Activated CD4-positive, alpha-beta T cell treated with anti-CD3 and anti-CD28 coated beads, Interleukin-2, amount 50 U/mL, for 4 hours (primary cell): ENCODE measurements at places on chromosomes 6 and 20.

- no peak for DNase-seq
These were observed 45.2 kb downstream of the RSPH3 start for GRCh38 chr6:158954753-158955152.

DNA sequence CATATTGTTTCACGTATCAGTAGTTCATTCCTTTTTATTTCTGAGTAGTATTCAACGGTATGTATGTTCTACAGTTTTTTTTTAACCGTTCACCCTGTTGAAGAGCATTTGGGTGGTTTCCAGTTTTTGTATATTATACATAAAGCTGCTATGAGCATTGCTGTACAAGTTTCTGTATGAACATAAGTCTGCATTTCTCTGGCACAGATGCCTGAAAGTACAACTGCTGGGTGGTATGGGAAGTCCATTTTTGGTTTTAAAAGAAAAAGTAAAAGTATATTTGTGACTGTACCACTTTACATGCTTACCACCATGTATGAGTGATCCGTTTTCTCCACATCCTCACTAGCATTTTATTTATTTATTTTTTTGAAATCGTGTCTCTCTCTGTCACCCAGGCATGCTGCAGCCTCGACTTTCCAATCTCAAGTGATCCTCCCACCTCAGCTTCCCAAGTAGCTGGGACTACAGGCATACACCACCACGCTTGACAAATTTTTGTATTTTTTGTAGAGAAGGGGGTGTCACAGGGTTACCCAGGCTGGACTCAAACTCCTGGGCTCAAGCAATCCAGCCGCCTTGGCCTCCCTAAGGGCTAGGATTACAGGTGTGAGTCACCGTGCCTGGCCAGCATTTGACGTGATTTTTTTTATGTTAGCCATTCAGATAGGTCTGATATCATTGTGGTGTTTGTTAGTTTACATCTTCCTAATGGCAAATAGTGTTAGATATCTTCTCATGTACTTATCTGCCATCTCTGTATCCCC is 11.0 kb upstream of the SIM1 start:
- DNase-seq: no peak

DNA sequence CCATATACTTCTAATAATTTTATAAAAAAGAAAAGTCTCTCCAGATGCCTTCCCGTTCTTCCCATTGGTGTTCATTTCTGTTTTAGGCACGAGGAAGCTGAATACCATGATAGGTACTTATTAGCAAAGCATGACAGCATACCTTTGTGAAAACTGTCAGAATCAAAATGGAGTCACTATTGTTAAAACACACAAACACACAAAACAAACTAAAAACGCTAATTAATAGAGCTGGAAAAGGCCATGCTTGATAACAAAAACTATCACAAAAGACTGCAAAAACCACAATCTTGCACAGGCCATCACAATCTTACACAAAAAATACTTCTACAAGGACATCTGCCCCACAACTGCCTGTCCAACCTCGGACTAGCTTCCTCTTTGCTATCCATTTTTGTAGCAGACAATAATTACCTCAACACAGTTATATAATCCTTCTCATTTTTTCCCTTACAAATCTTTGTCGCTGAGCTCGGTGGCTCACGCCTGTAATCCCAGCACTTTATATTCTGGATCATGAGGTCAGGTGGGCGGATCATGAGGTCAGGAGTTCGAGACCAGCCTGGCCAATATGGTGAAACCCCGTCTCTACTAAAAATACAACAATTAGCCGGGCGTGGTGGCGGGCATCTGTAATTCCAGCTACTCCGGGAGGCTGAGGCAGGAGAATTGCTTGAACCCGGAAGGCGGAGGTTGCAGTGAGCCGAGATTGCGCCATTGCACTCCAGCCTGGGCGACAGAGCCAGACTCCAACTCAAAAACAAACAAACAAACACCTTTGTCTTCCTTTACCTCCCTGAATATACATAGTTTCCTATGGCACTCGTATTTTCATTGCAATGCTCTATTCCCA is 3.2 kb upstream of the ABT1 start:
- DNase-seq: no peak

- DNase-seq: no peak
These were observed at the start of gene FGD2 for GRCh38 chr6:37005061-37005810. FGD2 (plus strand) TSS chr6:37005655; CDS start chr6:37005818, 163 bp downstream.

DNA sequence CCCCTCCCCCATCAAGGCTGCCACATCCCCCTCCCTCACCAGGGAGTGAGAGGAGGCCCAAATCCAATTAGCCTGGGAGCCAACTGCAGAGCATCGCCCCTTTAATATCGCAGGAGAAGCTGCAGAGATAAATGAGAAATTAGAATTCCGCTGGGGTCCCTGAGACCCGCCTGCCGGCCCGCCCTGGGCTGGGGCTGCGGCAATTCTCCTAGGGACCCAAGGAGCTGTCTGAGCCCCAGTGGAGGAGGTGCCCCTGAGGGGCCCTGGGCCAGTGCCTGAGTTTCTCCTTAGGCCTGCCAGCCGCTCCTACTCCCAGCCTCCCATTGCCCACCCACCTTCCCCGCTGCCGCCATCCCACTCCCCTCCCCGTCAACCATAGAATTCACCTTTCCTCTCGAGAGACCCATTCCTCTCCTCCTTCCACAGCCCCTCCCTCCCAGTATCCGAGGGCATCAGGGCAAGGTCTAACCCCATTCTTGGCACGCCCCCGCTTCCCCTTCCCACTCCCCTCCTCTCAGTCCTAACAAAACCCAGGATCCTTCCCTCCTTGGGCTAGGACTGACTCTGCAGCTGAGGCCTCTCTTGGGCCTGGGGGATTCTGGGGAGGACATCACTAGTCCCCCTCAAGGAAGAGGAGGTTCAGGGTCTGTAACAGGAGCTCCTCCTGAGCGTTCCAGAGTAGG is 20.0 kb upstream of the CDH22 start:
- DNase-seq: no peak

GRCh38 chr20:34574426-34574825 is 15.9 kb downstream of the MAP1LC3A start:
- DNase-seq: no peak

DNA sequence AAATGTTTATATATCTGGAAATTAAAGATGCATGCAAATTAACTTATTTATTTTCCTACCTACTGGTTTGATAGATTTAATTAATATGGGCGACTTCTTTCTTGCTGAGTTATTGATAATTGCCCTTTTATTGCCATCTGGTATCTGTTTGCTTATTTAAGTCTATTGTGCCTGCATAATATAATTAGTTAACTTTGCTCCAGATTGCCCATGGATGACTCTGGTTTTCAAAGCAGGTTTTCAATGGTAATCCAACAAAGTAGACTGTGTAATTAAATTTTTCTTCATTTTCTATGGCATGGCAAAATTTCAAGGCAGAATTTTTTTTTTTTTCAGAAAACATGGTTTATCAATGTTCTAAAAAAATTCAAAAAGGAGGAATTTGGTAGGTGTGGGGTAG is 1092.0 kb downstream of the GRIK2 start:
- no peak for DNase-seq
